ENCODE measurements at places on chromosomes 2 and 18. TPM values are rescaled to one million over a fixed set of nuclear protein-coding genes. Genes with fewer than 3 reads are reported as not detected.

DNA sequence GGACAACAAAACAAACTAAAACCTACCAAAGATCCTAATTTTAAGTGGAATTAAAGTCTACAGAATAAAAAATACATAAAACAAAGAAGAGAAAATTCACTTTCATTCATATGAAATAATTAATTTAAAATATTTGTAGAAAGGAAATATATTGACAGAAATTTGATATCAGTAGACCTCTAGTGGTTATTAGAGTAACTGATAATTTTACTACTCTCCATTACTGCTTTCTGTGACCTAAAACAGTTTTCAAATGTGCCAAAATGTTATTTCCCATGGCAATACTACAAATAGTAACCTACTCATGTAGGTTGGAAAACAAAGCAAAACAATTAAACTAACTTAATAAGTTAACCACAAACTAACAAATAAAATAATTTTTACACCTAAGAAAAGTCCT lies 147.1 kb downstream of the NOL4 start:
- no peak for DNase-seq

HTRA2 gene
- total RNA-seq, result 35.4 TPM

CLASP1 gene
- total RNA-seq, result 67.6 TPM

DNA sequence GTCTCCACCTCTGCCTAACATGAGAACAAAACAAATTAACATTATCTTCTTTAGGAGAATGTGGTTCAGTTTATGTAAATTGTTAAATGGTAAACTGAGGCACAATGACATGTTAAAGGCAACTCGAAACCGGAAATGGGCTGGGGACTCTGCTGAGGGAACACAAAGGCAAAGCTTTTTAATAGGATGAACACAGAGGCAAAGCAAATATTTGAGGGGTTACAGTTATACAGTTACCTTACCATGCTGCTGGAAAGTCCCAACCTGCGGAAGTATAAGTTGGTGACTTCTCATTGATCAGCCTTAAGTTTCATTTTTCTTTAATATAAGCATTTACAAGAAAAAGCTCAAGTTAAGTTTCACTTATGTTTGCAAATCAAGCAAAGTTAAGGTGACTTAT lies 195.0 kb downstream of the DLGAP1 start:
- no peak for DNase-seq

RESP18 gene
- total RNA-seq, result not detected

GRCh38 chr18:48771641-48772375 lies 179.0 kb downstream of the SMAD7 start:
- no peak for DNase-seq

- no peak for DNase-seq
Measured at GRCh38 chr2:219526320-219527075, 12.2 kb downstream of the ASIC4 start.

DNA sequence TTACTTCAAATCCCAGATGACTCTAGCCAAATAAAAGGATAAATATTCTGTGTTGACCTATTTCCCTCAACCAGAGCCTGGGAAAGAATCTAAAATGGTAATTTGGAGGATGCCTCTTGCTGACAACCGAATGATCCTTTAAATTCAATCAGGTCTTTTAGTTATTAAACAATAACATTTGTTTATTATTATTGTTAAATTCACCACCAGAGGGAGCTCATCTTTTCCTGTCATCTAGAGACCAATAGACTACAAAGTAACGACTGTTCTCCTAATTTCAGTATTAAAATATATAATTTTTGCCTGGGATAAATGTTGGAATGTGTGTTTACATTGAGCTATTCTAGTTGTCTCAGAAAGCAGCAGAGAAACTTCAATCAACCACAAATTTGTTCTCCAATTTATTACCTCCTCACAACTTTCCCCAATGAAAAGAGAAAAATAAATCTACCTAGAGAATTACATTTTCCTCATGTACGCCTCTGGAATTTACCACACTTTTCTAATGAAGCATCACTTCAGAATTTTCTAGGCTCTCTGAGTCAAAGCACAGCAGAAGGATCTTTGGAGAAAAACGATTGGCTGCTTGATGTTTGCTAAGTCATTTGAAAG lies 142.7 kb downstream of the SCG2 start:
- DNase-seq, result no peak

DNA sequence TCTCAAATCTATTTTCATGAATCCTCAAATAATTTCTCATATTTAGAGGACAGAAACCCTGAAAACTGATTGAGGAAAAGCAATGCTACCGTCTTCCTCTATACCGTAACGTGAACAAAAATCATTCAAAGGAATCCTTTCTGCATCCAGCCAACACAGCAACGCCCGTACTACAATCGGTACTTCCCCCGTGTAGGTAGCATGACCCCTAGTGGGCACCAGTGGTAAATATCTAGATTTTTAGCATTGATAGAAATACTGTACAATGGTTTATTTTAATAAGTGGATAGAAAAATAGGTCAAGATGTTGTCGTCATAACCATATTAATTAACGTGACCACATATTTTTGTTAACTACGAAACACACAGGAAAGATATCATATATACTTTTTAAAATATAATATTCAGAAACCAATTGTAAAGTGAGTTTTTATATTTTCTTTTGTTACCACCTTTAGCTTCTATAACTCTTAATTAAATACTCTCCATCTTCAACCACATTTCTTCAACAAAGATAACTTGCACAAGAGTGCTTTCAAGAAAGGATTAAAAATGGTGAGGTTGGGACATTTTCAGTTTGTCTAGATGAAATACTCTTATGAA lies 194.1 kb downstream of the SS18 start:
- no peak for DNase-seq

DNA sequence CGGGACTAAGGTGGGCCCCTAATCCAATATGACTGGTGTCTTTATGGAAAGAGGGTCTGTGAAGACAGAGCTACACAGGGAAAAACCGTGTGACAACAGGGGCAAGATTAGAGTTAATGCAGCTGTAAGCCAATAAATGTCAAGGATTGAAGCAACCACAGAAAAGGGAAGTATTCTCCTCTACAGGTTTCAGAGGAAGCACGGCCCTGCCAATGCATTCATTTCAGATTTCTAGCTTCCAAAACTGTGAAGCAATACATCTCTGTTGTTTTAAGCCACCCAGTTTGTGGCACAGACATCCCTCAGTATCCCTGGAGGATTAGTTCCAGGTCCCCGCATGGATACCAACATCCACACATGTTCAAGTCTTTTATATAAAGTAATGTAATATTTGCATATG lies 48.8 kb downstream of the SPP2 start:
- no peak for DNase-seq

DNA sequence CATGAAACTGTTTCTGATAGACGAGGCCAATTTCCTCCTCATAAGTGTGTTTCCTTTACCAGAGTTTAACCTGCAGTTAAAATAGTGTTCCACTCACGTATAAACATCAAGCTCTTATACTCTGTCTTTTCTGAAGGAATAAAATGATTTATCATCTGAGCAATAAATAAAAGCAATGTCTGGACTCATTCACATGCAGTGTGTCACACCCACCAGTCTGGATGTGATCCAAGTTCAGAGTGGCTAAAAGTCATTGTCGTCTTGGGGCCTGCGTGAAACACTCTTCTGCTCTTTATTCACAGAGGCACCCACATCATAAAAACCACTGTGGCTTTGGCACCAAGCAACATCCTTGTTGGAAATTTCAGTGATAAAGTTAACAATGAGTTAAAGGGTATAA lies 19.5 kb upstream of the SLC9A4 start:
- no peak for DNase-seq

GRCh38 chr2:74212702-74213410 lies 14.4 kb downstream of the MTHFD2 start:
- no peak for DNase-seq

VAMP5 gene
- total RNA-seq, result 60.3 TPM

GRCh38 chr2:54308186-54308585 lies 52.2 kb upstream of the TSPYL6 start:
- DNase-seq, result no peak

GRCh38 chr18:78902795-78903435 lies 76.7 kb upstream of the SALL3 start:
- DNase-seq, result no peak

- DNase-seq, result peak; percentile 71
Measured at GRCh38 chr2:38750011-38750890, 910 bp downstream of the SRSF7 start.

GRCh38 chr2:176637486-176638166 lies 368.4 kb downstream of the MTX2 start:
- DNase-seq, result peak; percentile 69

FHOD3 gene
- 31.2 TPM for total RNA-seq

LOXL3 gene
- total RNA-seq, result 18.9 TPM

DNA sequence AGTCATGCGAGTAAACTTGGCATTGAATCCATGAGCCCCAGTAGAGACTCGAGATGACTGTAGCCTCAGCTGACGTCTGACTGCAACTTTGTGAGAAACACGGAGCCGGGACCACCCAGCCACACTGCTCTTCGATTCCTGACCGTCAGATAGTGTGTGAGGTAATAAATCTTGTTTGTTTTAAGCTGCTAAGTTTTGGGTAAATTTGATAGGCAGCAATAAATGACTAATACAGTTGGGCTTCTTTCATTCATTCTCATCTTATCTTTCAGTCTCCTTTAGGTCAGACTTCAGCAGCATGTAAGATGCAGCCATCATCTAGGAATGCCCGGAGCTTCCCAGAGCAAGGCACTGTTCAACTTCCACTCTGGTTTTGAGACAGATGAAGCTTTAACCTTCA lies 8.0 kb upstream of the KLHL29 start:
- no peak for DNase-seq

- no peak for DNase-seq
Measured at GRCh38 chr2:182302174-182302573, 124.7 kb downstream of the PDE1A start.

GRCh38 chr2:10790228-10790973 lies 22.2 kb downstream of the PDIA6 start:
- no peak for DNase-seq

All from aorta (tissue), 5 donors.